D341Med (cell line): ENCODE measurements at places on chromosomes 1 and 21.

GRCh38 chr1:8006037-8006963 is 19.8 kb downstream of the ERRFI1 start:
- no peak for DNase-seq

- DNase-seq, result peak; percentile 18
Observed at GRCh38 chr21:44740742-44741141, 29.4 kb upstream of the TSPEAR start.

DNA sequence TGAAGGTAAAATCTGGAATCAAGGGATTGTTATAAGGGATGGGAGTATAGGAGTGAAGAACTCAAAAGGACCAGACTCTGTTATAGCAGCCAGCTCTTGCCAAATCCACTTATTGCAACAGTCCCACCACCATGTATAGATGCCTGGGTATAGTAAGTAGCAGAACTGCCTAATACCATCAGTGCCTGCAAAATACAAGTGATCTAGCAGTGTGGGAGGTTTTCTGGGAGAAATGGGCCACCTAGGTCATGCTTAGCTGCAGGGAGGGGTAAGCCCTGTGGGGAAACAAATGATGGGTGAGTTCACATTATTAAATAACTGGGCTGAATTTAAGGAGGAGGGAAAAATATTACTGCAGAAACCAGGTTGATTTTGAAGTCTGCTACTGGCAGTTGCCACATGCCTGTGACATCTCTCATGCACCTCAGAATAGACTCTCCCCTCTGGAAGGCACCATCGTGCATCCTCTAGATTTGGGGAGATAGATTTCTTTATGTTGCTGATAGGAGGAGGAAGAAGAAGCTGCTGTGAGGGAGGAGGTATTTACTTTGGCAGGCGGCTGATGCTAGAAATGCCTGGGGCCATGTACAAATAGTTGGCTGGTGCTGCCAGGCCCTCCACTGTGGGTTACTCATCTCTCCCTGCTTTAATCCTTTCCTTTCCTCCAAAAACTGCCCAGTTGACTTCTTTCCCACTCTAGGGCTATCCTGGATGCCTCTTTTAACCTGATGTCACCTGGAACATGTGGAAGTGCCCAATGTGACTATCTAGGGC is 27.5 kb downstream of the HLX start:
- no peak for DNase-seq

DNA sequence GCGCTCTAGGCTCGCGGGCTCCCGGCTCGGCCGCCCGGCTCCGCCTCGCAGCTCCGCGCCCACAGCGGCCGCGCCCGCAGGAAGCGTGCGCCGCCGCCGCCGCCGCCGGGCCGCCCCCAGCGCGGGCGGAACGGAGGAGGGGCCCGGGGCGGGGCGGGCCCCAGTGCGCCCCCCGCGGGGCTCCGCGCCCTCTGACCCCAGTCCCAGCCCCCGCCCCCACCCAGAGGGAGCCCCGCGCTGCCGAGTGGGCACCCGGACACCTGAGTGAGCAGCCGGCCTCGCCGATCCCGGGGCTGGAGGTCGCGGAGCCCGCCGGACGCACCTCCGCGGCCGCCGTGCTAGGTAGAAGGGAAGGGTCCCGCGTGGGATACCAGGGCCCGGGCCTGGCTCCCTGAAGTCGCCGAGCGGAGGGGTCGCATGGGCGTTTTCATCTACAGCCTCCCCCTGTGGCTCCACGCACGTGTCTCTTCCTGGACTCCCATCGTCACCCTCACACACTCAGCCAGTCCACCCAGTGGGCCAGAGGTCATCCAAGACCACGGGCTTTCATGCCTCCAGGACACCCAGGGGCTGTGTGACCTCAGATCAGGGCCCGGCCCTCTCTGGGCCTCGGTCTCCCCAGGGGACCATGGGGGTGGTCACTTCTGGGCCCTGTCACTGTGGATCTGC is at the start of gene SDC3:
Gene SDC3 (minus strand): TSS at position 63 of the 669 bp plus-strand sequence. CDS start 172 bp downstream, outside the sequence.
- DNase-seq, result no peak

- no peak for DNase-seq
Observed at GRCh38 chr1:65178235-65178634, 30.2 kb downstream of the AK4 start.

- no peak for DNase-seq
Observed at GRCh38 chr1:236147521-236148469, 5.5 kb downstream of the GPR137B start.

DNA sequence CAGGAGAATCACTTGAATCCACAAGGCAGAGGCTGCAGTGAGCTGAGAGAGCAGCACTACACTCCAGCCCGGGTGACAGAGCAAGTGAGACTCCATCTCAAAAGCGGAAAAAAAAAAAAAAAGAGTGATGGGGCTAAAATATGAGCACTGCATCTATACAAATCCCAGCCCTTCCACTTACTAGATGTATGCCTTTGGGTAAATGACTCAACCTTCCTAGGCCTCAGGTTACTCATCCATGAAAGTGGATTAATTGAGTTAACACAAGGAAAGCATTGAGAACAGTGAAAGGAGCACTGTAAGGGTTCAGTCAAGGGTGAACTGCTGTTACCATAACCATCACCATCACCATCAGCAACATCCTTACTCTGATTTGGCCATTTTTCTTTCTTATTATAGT is 226.4 kb upstream of the C8B start:
- no peak for DNase-seq
